ENCODE measurements at places on chromosomes 13 and 19.

GRCh38 chr19:1173159-1173844, 766 bp downstream of the SBNO2 start:
- no peak for DNase-seq

GRCh38 chr13:100356889-100357288, 231.7 kb downstream of the GGACT start:
- DNase-seq = no peak

GRCh38 chr19:52138278-52138982, 1.3 kb downstream of the ZNF616 start:
- DNase-seq = no peak

- DNase-seq = no peak
Observed at GRCh38 chr13:32468502-32469142, 40.7 kb upstream of the N4BP2L1 start.

GRCh38 chr19:4732680-4733114, 9.1 kb upstream of the DPP9 start:
- peak; percentile 21 for DNase-seq

GRCh38 chr19:29384656-29385055, 141.1 kb upstream of the VSTM2B start:
- no peak for DNase-seq

GRCh38 chr19:47650700-47651099, 41.8 kb downstream of the BICRA start:
- DNase-seq = no peak

DNA sequence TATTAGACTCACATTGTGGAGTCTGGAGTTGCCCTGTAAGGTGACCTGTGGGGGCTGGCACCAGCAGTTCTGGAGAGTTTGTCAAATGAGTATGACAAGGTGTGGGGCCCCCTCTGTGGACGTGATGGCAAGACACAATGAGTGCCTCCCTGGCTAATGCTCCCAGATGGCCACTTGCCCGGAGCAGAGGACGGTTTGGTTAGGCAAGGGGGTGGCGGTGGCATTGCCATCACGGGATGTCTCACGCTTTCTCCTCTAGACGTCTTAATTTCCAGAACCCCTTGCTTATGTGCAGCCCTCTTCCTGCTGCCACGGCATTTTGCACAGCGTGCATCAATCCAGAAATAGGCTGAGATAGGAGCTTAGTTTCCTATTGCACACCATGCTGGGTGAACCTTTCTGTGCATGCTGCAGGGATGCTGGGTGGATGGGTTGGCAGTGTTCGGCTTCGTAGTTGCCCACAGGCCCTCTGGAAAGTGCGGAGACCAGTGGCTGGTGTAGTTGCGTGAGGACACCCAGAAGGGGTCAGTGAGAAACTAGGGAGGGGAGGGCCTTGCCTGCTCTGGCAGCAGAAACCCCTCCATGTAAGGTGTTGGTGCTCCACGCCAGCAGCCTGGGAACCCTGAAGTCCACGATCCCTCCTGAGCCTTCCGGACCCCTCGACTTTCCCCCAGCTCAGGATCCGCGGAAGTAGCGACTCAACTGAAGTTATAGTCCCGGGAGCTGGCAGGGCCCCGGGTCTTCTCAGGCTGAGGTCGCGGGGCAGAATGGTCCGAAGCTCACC, 18.1 kb upstream of the LRP3 start:
- peak; percentile 3 for DNase-seq

DNA sequence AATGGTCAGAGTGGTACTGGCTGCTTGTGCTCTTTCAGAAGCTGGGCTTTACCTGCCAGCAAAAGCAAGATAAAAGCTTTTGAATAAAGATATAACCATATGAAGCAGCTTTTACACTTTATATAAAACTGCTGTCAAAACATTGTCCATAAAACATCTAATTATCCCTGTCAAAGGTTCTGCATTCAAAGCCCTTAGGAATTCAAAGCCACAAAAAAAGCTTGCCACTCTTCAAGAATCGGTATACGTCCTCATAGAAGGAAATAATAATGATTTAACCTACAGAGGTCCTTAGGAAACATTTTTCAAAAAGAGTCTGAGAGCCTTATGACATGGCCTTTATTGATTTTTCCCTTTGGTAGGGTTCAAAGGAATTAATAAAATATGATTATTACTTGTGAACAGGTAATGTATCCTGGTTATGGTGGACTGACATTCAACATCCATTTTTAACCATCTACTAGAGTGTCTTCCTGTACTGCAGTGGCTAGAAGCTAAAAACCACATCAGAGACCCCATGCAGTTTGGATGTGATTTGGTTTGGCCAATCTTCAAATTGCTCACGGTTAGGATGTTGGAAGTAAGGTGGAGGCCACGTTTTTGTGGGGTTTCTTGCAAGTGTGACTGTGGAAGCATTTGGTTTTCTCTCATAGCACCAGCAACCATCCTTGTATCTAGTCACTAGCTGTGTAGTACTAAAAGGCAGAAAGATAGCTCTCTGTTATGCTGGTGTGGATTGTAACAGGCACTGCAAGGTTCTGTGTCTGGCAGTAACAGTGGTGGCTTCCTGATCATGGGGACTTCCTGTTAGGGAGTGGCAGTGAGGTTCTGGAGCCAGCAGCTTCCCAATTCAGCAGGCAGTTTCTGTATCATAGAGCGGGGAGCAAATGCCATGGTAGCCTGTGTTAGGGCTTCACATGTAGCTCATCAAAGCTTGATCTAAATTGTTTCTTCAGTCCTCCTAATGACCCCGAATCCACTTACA, 441.5 kb downstream of the DIAPH3 start:
- DNase-seq = no peak

DNA sequence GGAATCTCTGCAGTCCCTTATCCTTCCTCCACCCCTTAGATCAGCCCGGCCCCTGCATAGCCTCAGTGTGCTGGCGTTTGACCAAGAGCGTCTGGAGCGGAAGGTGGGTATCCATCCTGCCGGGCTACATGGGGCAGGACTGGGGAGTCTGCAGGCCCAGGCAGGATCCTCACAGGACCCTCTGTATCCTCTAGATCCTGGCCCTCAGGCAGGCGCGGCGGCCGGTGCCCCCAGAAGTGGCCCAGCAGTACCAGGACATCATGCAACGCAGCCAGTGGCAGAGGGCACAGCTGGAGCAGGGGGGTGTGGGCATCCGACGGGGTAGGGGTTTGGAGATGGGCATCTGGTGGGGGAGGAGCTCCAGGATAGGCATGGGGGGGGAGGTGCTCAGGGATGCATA, 8.9 kb downstream of the PODNL1 start:
- no peak for DNase-seq

DNA sequence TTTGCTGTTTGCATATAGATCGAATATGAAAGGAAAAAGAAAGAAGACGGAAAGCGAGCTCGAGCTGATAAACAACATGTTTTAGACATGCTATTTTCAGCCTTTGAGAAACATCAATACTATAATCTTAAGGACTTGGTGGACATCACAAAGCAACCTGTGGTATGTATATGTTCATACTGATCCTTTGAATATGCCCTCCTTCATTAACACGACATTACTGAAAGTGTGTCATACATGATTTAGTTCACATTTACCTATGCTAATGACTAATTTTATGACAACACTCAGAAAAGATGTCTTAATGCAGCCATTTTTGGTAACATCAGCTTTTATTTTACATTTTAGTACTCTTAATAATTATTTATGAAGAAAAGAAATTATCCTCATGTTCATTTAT, 66.4 kb upstream of the KCTD4 start:
- no peak for DNase-seq

DNA sequence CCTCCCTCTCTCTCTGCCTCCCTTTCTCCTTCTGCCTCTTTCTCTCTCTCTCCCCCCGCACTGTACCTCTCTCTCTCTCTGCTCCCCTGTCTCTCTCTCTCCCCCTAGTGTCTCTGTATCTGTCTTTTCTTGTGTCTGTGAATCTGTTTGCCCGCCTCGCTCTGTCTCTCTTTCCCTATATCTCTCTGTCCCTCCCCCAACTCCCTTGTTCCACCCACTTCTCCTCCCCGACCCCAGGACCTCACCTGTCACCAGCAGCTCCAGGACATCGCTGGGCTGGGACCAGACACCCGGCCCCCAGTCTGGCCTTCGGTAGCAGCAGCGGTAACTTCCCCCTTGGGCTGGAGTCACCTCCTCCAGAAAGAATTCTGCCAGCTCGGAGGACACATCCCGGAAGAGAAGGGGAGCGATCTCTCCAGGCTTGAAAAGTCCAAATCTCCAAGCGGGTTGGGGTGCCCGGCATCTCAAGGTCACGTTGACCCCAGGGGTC, 3.9 kb downstream of the OSCAR start:
- no peak for DNase-seq

- no peak for DNase-seq
Observed at GRCh38 chr19:42178791-42179674, 38.4 kb downstream of the DEDD2 start.

GRCh38 chr19:38543807-38544568, 73.8 kb downstream of the MAP4K1 start:
- DNase-seq = no peak

GRCh38 chr19:7482584-7483439, 6.0 kb downstream of the PEX11G start:
- no peak for DNase-seq

- no peak for DNase-seq
Observed at GRCh38 chr19:412356-413355, 3.7 kb upstream of the C2CD4C start.

DNA sequence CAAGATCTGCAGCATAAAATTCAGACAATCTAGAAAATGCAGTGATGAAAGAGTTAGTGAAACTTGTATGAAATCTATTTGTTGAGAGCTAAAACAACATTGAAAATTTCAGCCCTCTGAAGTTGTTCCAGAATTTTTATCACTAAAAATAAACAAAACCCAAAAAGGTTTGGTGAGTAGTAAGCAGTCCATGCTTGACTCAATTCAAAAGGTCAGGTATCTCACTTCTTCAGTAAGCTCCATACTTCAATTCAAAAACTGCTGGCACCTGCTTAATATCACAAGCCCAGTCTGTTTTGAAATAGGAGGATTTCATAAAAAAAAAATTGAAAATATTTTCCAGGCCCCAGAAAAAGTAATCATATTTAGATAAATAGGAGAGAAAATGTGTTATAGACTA, 894.4 kb downstream of the SLITRK5 start:
- DNase-seq = no peak

GRCh38 chr19:7595466-7596133, at the start of gene CAMSAP3:
CAMSAP3 (plus strand) TSS chr19:7595863; CDS start chr19:7596003, 140 bp downstream.
- no peak for DNase-seq

DNA sequence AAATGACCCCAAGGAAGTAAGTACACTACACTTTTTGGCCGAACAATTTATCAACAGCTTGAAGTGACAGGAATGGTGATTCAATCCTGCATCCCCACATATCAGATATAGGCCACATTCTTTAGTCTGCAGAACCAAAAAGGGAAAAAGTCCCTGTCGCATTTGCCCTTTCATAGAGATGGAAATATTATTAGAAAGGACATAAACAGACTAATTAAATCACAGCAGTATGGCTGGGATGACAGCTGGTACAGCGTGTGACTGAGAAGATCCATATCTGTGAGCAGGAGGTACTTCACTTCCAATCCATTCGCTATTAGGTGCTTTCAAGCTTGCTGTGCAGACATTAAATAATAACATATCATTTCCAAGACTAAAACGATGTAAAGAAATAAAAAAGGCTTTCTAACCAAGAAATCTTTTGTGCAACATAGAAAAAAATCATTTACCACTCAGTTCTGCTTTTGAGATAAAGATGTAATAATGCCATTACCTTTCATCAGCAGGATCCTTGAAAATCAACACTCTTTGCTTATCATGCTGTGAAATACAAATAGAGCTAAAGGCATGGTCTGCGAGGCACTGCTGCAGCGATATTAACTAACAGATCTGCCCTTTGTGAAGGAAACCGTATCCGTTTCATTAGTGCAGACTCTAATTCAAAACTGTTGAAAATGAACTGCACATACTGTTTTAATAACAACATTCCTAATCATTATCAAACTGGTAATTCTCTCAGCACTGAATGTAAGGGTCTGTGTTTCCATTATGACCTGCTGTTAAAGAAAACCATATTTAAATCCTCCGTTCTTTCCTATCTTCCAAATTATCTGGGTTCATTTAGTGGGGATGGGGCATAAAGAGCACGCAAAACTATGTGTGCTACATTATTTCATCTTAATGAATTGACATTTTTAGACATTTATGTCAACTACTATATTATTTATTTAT, 245.6 kb downstream of the DACH1 start:
- DNase-seq = no peak

GRCh38 chr13:73961181-73961580, 173.0 kb downstream of the KLF12 start:
- no peak for DNase-seq

DNA sequence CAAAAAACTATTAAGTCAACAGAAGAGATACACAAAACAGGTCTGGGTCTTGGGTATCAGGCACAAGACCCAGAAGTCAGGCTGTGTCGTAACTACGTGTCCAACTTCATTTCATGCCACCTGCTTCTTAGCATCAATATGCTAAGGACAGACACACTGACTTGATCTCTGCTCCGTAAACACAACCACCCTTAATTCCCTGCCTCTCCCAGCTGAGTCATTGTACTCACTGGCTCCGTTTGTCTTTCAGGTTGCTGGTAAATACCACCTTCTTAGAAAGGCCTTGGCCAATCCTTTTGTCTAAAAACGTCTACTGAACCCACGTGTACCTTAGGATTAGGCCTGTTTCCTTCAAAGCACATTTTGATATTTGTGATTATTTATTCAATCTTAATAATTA, 726.2 kb downstream of the PCDH9 start:
- DNase-seq = no peak

- no peak for DNase-seq
Observed at GRCh38 chr13:39451860-39452301, 151.1 kb downstream of the LHFPL6 start.

- DNase-seq = no peak
Observed at GRCh38 chr19:51026554-51026831, at the start of gene KLK11. KLK11 (minus strand) TSS chr19:51026616; CDS start chr19:51025631, 985 bp downstream.

DNA sequence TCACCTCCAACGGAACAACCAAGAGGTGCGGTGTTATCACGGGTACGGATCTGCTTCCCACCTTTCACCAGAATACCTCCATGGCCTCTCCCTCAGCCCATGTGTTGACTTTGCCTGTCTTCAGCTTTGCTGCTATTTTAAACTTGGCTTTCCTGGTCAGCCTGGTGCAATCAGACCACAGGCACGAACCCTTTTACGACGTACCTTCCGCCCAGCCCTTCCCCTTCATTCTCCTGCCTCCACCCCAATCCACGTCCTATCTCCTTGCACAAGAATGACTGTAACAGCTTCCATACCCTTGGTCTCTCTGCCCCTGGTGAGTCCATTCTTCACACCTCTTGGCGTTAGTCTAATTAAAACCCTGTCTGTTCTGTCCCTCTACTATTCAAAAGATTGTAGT, 431.7 kb downstream of the EFNB2 start:
- no peak for DNase-seq

DNA sequence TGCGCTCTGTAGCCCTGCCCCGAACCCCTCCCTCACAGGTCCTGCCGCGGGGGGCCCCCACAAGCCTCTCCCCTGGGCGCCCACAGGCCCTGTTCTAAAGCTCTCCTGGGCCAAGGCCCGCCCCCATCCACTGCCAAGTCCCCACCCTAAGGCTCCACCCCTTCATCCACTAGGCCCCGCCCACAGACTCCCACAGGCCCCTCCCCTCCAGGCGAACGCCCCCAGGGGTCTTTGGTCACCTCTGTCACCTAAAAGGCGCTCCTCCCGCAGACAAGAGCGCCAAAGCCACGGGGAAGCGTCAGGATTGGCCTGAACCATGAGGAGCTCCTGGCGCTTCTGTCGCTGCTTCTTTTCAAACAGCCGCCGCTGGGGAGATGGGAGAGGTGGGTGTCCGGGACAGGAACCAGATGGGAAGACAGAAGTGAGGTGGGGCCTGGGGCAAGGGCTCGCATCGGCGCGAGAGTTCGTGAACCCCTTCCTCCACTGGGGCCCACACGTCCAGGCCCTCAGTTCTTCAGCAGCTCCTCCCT, 2.3 kb downstream of the TULP2 start:
- peak; percentile 33 for DNase-seq
